ENCODE measurements at places on chromosomes 4 and X.

GRCh38 chrX:12974305-12974795, 560 bp upstream of the TMSB4X start:
- peak; percentile 16 for DNase-seq

GRCh38 chr4:132333724-132334047, 815.4 kb upstream of the PCDH10 start:
- DNase-seq: no peak

GRCh38 chrX:45761920-45762319, 561.2 kb upstream of the DIPK2B start:
- DNase-seq: no peak

GRCh38 chr4:7741946-7742806, 197.5 kb downstream of the AFAP1 start:
- no peak for DNase-seq

DNA sequence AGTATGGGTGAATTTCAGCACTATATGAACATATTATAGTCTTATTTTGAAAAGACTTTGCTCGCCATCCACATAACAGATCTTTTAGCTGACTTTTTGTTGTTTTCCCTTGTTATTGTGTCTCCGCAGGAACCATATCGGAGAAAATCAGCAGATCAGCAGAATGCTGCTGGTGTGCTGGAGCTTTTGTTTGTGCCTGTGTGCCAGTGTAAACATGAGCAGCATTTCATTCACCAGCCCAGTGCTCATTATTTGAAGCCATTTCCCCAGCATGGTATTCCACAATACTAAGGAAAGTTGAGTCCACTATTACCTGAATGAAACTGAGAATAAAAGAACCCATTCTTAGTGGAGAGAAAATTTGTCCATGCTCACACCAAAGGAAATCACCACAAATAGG, 261.8 kb upstream of the ARX start:
- DNase-seq: no peak

GRCh38 chrX:57367649-57368048, 81.1 kb downstream of the FAAH2 start:
- no peak for DNase-seq

GRCh38 chrX:126658447-126658846, 105.8 kb upstream of the DCAF12L1 start:
- no peak for DNase-seq

DNA sequence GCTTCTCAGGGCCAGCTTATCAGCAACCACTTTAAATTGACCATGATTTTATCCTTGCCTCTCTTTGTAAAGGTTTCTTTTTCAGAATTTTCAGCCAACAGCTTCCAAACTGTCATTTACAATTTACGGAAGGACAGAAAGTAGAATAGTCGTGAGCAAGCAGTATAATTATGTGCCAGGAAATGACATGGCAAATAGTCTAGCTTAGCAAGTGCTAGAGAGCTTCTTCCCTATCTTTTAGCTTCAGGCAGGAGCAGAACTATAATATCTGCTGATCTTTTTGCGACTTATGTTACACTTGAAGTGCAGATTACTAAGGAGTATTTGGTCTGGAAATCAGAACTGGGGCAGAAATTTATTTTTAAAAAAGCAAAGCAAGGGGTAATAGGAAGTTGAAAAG, 123.0 kb upstream of the AP1S2 start:
- DNase-seq: no peak

DNA sequence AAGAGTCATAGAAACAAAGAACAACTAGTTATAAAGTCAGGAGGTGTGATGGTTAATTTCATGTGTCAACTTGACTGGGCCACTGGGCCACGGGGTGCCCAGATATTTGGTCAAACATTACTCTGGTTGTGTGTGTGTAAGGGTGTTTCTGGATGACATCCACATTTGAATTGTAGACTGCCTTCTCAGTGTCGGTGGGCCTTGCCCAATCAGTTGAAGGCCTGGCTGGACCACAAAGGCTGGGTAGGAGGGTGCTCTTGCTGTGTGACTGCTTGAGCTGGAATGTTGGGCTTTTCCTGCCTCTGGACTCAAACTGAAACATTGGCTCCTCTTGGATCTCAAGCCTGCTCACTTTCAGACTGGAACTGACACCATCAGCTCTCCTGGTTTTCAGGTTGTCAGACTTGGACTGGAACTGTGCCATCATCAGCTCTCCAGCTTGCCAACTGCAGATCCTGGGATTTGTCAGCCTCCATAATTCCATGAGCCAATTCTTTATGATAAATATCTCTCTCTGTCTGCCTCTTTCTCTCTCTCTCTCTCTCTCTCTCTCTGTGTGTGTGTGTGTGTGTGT, 41.4 kb downstream of the CLDN34 start:
- no peak for DNase-seq

- DNase-seq: no peak
Measured at GRCh38 chr4:40301603-40302002, 33.5 kb upstream of the CHRNA9 start.

- no peak for DNase-seq
Measured at GRCh38 chrX:2474963-2475726, 25.6 kb downstream of the DHRSX start.

Data from NCI-H1436 (cell line).